ENCODE measurements at places on chromosomes 1 and 21.

DNA sequence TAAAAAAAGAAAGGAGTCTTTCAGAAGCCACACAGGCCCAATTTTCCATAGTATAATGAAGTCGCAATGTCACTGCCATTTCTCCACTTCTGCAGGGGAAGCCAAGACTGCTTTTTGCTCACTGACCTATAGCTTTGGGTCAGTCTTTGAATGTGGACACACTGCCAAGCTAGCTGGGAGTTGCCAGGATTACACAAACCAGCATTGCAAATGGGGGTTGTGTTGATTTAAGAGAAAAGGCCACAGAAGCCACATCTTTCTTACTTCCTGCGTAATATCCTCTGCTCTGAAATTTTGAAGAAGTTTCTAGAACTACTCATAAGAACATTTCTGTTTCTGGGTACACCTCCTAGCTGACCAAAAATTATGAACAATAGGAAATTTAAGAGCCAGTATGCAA lies 45.8 kb upstream of the SAMSN1 start:
- no peak for DNase-seq

GRCh38 chr1:19354531-19354981 lies 42.4 kb downstream of the SLC66A1 start:
- no peak for DNase-seq

GRCh38 chr1:99606306-99606705 lies 39.6 kb upstream of the PALMD start:
- no peak for DNase-seq

DNA sequence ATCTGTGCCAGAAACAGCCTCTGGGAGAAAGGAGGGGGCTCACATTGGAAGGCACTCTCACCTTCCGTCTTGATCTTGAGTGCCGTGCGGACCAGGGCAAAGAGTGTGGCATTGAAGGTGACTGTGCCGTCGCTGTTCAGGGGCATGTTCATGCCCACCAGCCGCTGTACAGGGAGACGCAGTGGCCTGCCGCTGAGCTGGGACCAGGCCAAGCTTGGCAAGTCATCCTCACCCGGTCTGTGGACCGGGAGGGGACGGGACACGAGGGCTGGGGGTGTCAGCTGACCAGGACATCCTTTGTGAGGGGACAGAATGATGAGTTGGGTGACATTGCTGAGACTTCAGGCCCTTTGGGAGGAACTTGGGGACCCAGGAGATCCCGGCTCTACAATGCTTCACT lies 25.0 kb upstream of the KIF21B start:
- no peak for DNase-seq

DNA sequence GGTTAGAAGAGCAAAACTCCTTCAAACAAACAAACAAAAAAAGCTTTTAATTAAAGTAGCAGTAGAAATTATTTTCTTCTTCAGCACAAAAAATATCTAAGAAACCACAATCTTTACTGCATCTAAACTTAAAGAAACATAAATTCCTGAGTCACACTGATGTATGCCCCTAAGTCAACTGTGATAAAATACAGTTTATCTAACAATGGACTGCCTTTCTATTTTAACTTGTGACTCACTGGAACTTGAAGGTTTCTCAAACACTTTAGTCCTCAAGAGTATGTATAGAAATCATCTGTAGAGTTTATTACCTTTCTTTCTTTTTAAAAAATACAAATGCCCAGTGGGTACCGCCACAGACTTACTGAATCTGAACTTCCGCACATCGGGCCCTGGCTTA lies 86.2 kb downstream of the LBR start:
- DNase-seq = no peak

DNA sequence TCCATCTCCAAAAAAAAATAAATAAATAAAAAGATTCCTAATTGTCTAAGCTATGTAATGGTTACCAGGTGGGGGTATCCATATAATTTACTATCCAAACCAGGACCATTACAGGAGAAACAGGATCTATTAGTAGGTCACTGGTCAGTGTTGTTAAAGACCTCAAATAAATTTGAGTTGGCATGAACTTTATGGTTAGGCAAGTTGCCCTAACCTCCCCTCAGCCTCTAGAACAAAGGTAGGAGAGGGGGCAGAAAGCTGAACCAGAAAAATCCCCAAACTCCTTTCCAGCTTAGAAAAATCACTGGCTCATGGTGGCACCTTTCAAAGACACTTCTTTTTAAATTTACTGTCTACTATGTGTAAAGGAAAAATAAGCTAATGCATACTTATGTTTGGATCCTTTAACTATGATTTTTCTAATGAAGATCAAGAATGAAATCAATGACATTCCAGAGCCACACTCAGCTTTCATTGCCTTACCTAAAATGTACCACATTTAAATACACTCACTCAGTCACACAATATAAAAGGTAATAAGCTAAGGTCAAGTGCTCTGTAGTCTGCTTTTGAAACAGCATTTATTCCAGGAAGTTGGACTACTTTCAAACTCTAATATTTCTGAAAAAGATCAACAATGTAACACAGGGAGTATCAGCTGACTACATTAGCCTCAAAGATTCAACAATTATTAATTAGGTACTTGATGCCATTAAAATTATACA lies 13.8 kb downstream of the EIF4G3 start:
- DNase-seq = no peak

DNA sequence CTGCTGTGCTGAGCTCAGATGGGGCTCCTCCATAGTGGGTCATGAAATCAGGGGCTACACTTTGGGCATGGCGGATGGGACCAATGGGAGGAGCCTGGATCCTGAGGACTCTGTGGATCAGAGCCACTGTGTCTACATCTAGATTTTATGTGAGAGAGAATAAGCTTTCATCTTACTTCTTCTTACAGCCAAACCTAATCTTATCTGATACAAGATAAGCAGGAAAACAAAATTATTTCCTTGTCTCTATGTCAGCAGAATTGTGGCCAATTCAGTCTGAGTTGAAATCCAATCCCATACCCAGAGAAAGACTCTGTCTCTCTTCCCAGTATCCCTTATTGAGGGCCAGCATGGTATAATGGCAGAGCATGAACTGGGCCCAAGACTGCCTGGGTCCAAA lies 56.2 kb downstream of the KIF14 start:
- no peak for DNase-seq

DNA sequence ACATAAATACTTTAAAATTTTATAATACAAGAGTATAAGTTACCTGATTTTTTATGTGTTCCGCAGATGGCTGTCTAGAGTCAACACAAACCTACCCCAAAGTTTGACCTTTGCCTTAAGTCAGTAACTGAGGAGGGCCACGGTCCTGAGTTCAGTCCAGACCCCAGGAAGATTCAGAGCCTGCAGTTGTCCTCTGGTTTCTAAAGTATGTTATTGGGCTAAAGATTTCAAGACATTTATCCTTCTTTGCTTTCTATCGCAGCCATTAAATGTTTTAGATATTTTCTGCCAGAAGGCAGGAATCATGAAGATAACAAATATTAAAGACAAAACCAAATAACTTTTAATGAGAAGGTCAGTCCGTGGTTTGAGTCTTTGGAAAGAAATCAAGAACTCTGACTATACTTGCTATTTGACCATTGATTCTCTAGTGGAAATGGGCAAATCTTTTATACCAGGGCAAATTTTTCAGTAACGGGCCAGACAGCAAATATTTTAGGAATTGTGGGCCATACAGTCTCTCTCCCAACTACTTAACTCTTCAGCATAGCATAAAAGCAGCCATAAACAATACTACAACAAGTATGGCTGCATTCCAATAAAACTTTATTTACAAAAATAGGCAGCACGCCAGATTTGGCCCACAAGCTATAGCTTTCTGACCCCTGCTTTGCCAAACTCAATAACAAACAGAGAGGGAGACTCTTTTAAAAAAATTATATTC lies 38.0 kb upstream of the HAO2 start:
- DNase-seq = no peak

- no peak for DNase-seq
Observed at GRCh38 chr1:68384872-68385411, 64.8 kb downstream of the RPE65 start.

GRCh38 chr21:38254970-38255369 lies 1.8 kb upstream of the KCNJ15 start:
- no peak for DNase-seq

DNA sequence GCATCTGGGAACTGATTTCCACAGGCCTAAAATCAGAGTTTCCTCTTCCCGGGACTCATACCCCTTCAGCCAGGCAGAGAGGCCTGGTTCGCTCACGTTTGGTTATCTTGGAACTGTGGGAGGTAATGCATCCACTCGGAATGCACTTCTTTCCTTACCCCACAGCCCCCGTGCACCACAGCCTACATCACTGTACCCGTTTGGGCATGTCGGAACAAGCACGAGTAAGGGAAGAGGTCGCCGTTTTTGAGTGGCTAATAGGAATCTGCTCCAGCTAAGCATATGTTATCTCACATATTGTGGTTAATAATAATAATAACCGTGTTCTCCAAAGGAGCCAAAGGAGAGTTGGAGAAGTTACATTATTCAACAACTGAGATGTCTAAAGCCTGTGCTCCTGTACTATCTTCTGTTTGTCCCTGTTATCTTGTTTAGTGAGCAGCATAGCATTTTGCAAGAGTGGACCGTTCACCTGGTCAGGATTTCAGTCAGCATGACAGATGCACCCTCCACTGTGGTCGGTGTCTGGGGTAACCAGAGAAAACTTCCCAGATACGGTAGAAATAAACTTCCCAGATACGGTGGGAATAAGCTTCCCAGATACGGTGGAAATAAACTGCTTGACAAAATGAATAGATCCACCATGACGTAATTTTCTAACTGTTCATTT lies 198.6 kb downstream of the SDCCAG8 start:
- DNase-seq = no peak

DNA sequence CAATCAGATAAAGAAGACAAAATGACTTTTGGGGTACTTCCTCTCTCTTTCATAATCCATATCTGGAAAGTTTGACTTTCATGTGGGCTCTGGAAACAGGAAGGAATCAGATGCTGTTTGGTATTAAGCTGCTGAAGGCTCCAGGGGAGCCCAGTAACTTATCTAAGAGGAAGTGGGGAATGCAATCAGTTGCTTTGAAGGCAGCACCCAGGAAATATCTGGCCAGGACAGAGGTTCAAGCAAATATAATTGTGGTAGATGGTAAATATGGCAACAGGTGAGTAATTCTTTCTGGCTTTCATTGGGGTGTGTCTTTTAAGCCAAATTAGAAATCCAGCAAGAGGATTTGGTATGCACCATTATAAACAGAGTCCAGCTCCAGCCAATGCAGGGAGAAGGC lies 44.4 kb downstream of the COLGALT2 start:
- no peak for DNase-seq

- no peak for DNase-seq
Observed at GRCh38 chr1:224783006-224783651, 146.3 kb upstream of the DNAH14 start.

DNA sequence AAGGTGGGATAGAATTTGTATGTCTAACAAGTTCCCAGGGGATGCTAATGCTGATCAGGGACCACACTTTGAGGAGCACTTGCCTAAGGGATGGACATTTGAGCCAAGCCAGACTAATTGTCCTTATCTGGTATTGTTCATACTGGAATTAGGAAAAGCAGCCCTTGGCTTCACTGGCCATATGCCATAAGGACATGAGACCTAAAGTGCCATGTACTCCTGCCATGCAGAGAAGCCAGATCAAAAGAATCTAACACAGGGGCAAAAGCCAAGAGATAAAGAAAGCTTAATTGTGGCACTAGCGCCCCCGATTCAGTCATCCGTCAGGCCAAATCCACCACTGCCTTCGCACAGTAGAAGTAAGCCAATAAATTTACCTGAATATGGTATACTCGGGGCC lies 45.7 kb downstream of the RNF11 start:
- no peak for DNase-seq

DNA sequence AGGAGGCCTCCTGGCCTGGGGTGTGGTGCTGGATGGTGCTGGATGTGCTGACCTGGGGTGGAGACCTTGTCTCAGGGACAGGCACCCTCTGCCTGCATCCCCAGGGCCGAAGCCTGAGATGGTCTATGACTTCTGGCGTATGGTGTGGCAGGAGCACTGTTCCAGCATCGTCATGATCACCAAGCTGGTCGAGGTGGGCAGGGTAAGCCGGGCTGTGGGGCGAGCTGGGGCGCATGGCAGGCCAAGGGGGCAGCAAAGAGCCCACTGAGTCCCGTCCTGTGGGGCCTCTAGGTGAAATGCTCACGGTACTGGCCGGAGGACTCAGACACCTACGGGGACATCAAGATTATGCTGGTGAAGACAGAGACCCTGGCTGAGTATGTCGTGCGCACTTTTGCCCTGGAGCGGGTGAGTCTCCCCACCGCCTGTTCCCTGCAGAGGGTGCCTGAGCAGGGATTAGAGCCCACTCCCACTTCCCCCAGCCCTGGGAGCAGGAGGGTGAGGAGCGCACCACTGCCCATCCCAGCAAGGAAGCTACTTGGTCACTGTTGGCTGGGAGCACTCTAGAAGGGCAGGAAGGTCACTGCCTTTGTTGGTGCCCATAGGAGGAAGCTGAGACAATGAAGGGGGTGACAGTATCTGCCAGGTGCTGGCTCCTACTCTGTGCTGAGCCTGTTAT lies 75.2 kb downstream of the PTPRU start:
- DNase-seq = no peak

DNA sequence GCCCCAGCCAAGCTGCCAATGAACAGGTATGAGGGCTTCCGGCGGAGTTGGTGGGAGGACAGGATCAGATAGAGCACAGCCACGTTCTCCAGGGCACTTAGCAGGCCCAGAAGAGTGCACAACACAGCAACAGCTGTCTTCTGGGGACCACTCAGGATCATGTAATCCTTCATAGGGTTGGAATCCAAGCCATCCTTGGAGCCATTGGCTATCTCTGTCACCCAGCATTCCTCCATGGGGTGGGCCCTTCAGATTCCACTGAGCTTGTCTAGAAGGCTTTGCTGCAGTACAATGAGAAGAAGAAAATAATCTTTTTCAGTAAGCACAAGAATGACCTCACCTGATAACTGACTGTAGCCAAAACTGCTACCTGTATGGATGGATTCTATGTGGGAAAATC lies 7.3 kb upstream of the FUCA1 start:
- no peak for DNase-seq

DNA sequence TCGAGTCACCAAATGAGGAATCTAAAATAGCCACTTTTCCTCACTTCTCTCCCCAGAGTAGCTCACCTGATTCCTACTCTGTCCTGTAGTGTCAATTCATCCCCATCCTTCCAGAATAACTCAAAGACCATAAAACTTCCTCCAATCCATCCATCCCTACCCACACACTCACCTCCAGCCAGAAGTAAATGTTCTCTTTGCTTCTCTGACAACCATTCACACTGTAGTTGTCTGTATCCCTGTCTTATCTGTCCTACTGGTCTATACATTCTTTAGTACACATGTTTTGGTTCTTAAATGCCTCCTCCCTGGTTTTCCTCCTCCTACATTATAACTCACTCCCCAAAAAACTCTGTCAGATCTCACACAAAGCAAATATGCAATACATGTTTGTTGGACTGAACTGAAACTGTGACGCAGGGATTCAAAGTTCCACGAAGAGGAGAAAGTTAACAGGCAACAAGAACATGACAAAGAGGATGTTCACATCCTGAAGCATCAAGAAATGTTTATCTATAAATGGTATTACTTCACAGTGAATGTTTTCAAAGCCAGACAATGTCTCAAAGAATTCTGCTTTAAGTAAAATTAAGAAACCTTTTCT lies 11.0 kb downstream of the TP53BP2 start:
- DNase-seq = no peak

Data from stimulated activated CD4-positive, alpha-beta T cell treated with anti-CD3 and anti-CD28 coated beads, Interleukin-1b, Interleukin-23, amount 100 ng/mL, for 1 hour (primary cell).